ENCODE measurements at places on chromosomes 5 and 9.

- DNase-seq, result no peak
These were observed 71.7 kb downstream of the TEX10 start for GRCh38 chr9:100281066-100281465.

GRCh38 chr9:137454145-137454596 lies 5.0 kb downstream of the NSMF start:
- DNase-seq, result no peak

- no peak for DNase-seq
These were observed 91.4 kb upstream of the IRX4 start for GRCh38 chr5:1974081-1974480.

DNA sequence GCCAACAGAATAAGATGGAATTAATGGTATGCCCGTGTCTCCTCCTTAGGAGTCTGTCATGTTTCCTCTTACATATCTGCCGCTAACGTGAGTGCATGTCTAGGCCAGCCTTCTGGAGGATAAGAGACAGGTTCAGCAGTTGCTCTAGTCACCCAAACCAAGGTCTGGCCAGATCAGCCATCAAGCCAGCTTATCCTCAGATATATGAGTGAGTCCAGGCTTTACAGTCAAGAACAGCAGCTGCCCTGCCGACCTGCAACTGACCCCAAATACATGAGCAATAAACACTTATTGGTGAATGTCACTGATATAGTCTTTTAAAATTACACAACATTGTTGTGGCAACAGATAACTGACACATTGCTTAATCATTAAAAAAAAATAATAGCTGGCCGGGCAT lies 123.5 kb downstream of the TSSK1B start:
- no peak for DNase-seq

GRCh38 chr5:91311697-91312501 lies 71.2 kb downstream of the ARRDC3 start:
- peak; percentile 38 for DNase-seq

GRCh38 chr9:137295849-137296669 lies 6.0 kb downstream of the NRARP start:
- DNase-seq, result no peak

- DNase-seq, result no peak
These were observed 30.1 kb upstream of the ZBED3 start for GRCh38 chr5:77117161-77117560.

GRCh38 chr5:38420246-38420645 lies 136.2 kb downstream of the LIFR start:
- no peak for DNase-seq

- DNase-seq, result no peak
These were observed 2.5 kb downstream of the DBN1 start for GRCh38 chr5:177470759-177471536.

DNA sequence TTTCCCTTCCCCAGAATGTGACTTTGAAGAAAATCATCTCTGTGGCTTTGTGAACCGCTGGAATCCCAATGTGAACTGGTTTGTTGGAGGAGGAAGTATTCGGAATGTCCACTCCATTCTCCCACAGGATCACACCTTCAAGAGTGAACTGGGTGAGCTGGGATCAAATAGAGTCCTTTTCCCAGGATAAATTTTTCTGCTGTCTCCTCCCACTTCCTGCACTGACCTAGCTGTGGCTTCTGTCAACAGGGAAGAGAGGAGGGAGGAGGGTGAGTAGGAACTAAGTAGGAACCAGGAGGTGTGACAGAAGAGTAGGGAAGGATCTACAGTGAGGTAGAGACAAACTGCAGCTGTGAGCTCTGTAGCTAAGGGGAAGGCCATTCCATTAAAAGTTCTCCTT lies 69.3 kb downstream of the MAMDC2 start:
- DNase-seq, result no peak

DNA sequence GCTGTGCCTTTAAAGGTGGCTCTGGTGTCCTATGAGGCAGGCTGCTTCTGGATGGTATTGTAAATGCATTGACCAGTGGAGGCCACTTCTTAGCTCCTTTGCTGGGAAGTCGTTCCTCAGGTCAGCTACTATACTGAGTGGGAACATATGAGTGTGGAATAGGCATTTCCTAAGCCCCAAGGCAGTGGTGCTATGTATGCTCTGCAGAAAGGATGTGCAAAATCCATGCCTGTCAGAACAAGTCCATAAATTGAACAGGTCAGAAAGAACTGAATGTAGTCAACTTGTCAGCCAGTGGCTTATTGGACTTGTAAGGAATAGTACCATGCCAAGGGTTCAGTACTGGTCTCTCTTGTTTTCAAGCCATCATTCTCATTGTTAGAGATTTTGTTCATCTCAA lies 216.4 kb downstream of the CDH10 start:
- no peak for DNase-seq

DNA sequence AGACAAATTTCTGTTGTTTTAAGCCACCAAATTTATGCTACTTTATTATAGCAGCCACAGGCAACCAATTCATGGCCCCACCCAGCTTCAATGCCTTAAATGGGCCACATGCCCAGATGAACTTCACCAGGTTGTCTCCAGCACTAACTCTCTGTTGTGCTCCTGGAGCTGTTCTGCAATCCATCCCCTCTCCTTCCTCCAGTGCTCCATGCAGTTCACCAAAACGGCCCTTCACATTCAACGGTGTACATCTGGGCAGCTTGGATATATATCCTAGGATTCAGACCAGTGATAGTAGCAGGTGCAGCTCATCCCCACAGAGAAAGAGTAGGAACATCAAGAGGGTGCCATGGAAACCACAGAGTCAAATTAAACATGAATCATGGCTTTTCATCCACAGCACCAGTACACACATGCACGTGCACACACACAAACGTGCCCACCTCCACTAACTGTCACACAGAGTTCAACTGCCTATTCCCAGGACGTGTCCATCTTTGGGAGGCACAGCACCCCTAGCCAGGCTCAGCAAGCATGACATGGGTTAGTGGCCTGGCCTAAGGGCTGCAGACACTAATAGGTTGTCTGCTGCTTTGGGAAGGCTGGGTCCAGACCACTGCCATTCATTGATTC lies 134.5 kb downstream of the MED10 start:
- DNase-seq, result no peak

DNA sequence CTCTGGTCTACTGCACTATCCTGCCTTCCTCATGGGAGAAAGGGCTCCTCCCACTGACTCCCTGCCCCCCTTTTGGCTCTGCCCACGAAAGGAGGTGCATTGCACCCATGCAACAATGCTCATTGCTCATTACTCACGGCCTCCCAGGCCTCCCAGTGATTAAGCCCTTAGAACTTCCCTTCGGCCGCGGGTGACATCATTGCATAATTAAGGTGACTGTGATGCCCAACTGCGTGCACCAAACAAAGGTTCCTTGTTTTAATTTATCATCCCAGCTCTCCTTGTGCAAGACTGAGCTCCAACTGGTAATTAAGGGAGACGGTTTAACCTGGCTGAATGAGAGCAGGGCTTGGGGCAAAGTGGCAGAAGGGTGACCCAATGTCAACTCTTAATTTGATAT lies 180.4 kb downstream of the GAS1 start:
- no peak for DNase-seq

GRCh38 chr5:119452373-119453039 lies at the start of gene HSD17B4:
Gene HSD17B4, plus strand, starts transcription at chr5:119452497. Its CDS starts 79 bp downstream, at chr5:119452576.
- DNase-seq, result peak; percentile 62

DNA sequence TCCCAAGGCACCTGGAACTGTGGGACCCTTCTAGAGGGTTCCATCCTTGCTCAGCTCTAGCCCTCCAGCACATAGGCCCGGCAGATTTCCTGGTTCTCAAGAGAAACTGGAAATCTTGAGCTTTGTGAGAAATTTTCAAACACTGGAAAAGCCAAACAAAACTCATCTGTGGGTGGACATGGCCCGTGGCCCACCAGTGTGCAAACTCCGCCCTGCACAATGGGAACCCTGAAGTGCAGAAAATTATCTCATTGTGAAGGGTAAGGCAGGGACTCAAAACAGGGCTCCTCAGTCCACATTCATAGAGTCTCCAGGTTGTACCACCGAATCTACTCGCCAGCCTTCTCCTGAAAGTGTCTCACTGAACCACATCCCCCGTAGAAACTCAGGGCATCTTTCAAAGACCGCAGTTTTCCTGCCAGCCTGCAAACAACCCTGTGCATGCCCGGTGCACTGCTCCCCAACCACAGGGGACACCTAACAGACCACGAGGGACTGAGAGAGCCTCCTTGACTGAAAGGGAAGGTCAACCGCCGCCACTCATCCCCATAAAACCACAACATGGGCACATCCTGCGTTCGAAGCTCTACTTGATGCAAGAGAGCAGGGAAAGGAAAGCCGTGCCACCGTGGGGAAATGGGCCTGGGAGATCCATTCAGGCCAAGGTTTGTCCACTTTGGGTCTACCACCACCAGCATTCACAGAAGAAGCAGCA lies 18.1 kb downstream of the ADAMTS2 start:
- no peak for DNase-seq

- peak; percentile 43 for DNase-seq
These were observed 110.3 kb upstream of the PTCH1 start for GRCh38 chr9:95626885-95627558.

- no peak for DNase-seq
These were observed 186.6 kb downstream of the HINT1 start for GRCh38 chr5:130978475-130978874.

- DNase-seq, result no peak
These were observed 29.7 kb upstream of the BARX1 start for GRCh38 chr9:93984860-93985259.

- no peak for DNase-seq
These were observed 42.9 kb downstream of the FAF2 start for GRCh38 chr5:176491101-176491502.

DNA sequence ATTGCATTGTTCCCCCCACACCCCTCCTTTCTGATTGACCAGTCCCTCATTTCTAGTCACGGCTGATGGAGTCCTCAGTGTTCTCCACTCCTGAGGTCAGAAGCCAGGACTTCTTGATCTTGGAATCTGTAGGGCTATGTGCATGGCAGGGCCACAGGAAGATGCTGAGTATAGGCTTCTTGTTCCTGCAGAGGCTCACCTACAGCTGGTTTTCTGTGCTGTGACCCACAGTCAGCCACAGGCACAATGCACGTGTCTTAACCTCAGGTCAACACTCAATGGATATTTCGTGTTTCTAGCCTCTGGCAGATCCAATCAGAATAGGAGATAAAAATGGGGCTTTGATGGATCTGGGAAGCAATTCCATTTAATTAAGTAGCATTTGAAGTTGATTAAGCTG lies 14.3 kb upstream of the CXCL14 start:
- no peak for DNase-seq

DNA sequence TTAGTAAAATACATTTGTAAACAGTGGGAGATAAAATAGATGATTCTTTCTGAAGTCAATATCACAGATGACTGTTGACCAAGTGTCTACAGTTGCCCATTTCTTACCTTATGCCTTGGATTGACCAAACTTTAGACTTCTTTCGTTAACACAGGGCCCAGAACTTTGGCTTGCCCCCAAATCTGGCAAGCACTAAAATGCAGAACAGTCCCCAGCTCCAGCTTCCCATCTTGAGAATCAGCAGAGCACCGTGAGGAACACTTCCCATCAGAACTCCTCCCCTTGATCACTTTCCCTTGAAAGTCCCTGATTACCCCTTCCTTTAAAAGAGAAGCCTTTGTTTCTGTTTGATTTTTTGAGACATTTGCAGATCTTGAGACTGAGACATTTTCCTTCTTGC lies 1039.9 kb downstream of the TLE1 start:
- DNase-seq, result no peak

GRCh38 chr5:79759436-79759835 lies 69.8 kb downstream of the CMYA5 start:
- no peak for DNase-seq

GRCh38 chr5:169873642-169874041 lies 106.7 kb downstream of the INSYN2B start:
- no peak for DNase-seq

DNA sequence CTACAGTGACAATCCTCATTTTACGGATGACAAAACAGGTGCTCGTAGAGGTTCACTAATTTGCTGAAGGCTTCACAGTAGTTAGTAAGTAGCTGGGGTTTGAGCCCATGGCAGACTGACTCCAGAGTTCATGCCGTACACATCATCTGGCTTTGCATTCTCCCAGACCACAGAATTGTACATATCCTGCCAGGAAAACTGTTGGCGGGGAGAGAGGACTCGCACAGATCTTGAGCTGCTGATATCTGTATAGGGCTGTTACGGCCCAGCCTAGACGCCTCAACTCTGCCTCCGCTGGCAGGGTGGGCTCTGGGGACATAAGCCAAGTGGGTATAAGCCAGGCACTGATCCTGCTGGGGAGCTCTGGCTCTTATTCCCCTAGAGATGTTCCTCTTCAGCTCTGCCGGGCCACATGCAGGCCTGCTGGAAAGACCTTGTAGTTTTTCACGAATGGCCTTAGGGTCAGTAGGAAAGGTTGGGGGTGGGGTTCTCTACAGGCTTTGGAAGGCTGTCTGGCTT lies 16.3 kb downstream of the LARP1 start:
- DNase-seq, result no peak

DNA sequence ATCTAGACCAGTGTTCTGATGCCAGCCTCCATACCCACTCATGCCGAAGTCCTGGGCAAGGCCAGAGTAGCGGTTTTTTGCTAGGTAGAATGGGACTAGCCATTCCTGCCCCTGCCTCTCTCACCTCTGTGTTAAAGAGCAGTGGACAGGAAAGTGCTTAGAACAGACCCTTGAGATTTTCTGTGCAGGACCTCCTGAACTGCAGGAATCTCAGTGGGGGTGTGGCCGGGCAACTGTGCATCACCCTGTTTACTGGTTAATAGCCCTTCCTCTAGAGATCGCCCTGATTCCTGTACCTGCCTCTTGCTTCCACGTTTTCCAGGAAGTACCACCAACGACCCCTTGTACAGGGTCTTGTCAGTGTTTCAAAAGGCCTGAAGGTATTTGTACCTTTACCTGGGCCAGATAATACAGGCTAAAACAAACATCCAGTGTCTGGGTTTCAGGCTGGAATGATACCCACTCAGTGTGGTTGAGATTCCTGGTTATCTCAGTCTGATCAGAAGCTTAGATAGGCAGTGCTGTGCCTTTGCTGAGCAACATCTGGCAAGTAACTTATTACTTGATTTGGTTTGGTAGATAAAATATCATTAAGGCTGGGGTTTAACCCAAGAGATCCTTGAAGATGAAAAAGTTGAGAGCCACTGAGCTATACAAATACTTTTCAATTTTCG lies 65.9 kb downstream of the RGS3 start:
- DNase-seq, result no peak

DNA sequence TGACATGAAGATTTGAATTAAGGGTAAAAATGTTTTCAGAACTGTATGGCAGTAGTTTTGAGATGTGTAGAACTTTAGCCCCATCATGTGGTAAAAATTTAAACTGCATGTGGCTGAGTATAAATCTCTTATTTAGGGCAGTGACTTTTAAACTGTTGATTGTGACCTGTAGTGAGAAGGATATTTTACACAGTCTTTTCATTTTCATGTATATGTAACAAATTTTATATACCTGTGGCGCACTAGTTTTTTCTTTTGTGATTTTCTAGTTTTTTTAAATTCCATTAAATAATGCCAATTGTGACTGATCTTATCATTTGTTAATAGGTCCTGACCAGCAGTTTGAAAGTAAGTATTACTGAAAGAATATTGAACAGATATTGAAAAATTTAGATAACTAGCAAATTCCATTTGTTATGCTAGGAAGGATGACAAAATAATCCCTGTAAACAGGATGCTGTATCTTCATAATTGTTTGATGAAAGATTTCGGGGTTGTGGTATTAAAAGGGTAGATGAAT lies 47.2 kb downstream of the GPBP1 start:
- DNase-seq, result peak; percentile 48

Data from activated CD4-positive, alpha-beta T cell treated with anti-CD3 and anti-CD28 coated beads for 24 hours (primary cell).